SW 1271 (cell line): ENCODE measurements at places on chromosomes 5 and 9.
A peak's percentile ranks its signal among the peaks of the same experiment; 100 is the strongest.

- no peak for DNase-seq
Observed at GRCh38 chr5:174733836-174734235, 9.5 kb downstream of the MSX2 start.

GRCh38 chr5:33182986-33183385 is 257.8 kb upstream of the TARS1 start:
- DNase-seq: no peak

DNA sequence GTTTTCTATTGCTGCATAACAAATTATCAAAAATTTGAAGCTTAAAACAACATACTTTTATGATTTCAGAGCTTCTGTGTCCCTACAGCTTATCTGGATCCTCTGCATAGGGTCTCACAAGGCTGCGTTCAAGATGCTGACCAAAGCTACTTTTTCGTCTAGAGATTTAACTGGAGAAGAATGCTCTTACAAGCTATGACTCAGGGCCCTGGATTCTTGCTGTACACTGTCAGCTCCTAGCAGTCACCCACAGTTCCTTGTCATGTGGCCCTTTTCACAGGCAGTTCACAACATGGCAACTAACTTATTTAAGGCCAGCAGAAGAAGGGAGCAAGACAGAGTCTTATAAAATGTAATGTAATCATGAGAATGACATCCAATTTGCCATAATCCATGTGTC is 70.8 kb upstream of the FAM174A start:
- DNase-seq: no peak

- DNase-seq: peak; percentile 34
Observed at GRCh38 chr5:102722931-102723330, 32.2 kb upstream of the PAM start.

DNA sequence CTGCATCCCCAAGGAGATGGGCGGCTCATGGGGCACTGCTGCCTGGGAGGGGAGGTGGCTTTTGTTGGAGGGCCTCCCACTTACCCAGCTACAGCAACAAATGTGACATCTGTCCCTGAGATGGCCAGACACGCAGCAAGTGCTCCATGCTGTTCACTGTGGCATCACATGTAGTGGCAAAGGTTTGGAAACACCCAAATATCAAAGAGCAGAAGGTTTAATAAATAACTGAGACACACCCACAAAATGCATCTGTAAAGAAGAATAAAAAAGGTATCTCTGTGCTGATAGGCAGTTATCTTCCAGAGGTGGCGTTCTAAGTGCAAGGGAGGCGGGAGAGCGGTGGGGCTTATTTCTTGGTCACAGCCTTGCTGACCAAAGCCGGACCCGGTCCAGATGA is 23.3 kb upstream of the CLPTM1L start:
- no peak for DNase-seq

DNA sequence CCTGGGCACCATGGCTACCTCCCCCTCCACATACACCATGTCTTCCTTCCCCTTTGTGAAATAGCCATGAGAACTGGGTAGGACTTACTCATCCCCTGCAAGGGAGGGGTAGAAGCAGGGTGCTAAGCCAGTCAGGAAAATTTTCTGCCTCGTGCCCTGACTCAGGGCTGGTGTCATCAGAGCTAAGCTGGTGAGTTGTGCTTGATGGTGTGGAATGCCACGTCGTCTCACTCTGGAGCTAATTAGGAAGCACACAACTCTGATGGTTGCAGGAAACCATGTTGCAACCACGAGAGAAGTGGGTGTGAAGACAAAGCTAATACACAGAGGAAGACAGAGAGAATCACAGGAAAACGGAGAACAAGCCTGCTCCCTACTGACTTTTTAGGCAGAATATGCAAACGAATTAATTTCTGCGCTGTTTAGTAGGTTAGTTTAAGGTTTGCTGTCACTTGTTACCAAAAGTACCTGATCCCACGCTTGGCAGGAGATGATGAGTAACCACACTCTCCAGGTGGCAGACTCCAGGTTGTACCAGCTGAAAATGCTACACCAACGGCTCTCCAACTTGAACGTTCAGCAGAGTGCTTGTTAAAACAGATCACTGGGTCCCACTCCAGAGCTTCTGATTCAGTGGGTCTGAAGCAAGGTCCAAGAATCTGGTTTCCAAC is 54.5 kb downstream of the STK10 start:
- no peak for DNase-seq

GRCh38 chr9:69347607-69348006 is 22.6 kb downstream of the ENTREP1 start:
- no peak for DNase-seq

DNA sequence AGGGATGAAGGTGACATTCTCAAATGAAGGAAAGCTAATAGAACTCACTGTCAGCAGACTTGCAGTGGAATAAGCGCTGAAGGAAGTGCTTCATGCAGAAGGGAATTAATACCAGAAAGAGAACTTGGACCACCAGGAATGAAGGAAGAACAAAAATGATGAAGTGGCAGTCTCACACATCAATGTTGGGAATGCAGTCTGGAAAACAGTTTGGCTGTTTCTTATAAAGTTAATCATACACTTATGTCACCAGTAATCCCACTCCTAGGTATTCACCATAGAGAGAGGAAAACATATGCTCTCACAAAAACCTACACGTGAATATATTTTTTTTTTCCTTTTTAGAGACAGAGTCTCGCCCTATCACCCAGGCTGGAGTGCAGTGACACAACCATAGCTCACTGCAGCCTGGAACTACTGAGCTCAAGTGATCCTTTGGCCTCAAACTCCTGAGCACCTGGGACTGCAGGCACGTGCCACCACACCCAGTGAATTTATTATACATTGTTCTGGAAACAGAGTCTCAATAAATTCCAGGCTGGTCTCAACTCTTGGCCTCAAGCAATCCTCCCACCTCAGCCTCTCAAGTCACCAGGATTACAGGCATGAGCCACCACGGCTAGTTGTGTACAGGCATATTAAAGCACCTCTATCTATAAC is 81.2 kb downstream of the ROR2 start:
- no peak for DNase-seq

- no peak for DNase-seq
Observed at GRCh38 chr5:44358421-44358820, 30.8 kb downstream of the FGF10 start.
